ENCODE measurements at places on chromosomes 3 and 15.

DNA sequence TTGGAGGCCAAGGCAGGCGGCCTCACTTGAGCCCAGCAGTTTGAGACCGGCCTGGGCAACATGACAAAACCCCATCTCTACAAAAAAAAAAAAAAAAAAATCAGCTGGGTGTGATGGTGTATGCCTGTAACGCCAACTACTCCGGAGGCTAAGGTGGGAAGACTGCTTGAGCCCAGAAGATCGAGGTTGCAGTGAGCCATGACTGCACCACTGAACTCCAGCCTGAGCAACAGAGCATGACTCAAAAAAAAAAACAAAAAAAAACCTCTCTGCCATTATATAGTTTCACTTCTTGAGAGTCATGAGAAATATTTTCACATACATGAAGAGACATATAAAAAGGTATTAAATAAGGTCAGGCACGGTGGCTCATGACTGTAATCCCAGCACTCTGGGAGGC, 45.9 kb upstream of the CP start:
- DNase-seq, result no peak

GRCh38 chr3:126259411-126260391, 79.3 kb upstream of the ALDH1L1 start:
- DNase-seq, result peak; percentile 14

DNA sequence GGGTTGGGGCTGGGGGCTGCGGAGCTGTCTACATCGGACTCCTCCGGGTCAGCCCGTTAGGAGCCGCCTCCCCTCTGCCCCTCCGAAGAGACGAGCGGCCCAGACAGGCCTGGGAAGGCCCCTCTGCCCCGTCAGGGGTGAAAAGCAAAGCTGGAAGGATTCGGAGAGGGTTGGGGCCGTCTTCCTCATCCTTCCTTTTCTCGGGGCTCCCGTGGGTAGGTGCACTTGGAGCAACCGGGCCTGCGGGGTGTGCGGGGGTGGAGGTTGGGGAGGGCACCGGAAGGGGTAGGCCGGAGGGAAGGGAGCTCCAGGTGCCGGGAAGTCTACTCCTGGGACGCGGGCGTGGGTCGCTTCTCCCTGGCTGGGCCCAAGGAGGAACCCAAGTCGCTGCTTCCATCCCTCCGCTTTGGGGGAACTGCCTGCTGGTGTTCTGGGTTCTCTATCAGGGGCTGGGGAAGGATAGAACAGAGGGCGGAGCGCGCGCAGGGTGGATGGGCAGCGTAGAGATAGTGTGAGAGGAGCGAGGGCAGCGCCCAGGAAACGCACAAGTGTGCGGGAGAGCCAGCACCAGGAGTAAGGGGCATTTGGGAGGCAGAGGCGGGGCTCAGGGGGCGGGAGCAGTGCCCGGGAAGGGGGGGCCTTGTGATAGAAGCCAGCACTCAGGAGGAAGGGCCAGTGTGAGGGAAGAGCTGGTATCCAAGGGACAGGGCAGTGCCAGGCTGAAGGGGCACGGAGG, 590 bp downstream of the POLR2H start:
- DNase-seq, result peak; percentile 60

DNA sequence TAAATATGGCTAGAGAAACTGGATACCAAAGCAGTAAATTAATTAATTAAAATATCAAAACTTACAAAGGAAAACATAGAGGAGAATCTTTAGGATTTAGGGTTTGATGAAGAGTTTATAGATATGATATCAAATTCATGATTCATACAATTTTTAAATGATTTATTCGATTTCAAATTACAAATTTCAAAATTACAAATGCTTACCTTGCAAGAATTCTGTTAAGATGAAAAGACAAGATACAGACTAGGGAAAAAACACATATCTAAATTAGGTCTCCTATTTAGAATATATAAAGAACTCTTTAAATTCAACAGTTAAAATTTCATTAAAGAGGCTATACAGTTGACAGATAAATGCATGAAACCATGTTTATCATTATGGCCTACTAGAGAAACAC, 930.7 kb downstream of the ZPLD1 start:
- no peak for DNase-seq

- no peak for DNase-seq
Measured at GRCh38 chr3:72492240-72492639, 356.0 kb downstream of the SHQ1 start.

- no peak for DNase-seq
Measured at GRCh38 chr15:100055821-100056220, 286.0 kb downstream of the ADAMTS17 start.

GRCh38 chr3:79040091-79040490, 727.7 kb downstream of the ROBO1 start:
- no peak for DNase-seq

DNA sequence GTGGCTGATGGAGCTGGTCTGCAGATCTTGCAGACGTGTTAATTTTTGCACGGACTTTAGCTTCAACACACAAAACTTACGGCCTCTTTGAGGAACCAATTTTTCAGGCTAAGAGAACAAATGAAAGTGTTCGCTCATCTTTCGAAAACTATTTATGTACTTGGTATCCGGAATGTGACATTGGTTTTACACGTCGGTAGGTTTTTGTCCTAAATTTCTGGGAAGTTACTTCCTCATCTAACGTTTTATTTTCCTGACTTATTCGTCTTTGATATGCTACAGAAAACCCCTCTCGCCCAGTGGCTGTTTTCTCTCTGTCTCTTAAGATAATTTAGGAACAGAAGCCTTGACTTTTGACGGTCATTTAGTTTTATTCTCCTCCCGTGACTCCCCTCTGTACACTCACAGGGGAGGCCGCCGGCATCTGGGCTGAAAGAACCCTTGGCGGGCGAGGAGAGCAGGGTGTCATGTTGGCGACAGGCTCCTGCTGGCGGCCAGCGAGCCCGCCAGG, 834 bp upstream of the GREM1 start:
- no peak for DNase-seq

DNA sequence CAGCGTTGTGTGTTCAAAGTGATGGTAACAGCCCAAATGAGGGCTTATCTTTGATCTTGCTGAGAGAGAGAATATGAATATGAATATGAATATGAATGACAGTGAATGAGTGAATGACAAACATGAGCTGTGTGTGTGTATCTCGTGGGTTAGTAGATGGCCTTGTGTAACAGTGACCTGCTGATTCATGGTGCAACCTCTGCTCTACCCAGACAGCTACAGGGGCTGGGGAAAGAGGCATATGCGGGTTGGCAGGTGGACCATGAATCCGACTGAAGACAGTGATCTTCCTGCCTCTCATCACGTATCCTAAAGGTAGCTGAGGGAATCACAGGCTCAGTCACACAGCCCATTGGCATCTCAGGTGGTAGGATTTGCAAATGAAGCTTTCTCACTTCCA, 58.2 kb downstream of the CHDH start:
- DNase-seq, result no peak

DNA sequence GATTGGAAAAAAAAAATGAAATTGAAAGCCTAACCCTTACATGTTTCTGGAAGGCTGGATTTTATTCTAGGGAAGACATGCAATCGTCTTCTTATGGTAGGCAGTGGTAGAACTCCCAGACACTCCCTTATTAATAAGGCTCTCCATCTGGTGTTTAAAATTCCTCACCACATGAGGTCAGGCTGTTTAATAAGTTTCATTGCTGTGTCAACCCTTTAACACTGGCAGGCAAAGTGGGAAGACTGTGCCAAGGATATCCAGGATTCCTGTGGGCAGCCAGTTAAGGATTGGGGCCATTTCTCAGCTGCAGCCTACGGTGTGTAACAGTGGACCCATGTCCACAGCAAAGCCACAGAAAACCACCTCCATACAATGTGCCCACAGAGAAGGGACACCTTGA, 225.5 kb upstream of the CHRM5 start:
- DNase-seq, result no peak

DNA sequence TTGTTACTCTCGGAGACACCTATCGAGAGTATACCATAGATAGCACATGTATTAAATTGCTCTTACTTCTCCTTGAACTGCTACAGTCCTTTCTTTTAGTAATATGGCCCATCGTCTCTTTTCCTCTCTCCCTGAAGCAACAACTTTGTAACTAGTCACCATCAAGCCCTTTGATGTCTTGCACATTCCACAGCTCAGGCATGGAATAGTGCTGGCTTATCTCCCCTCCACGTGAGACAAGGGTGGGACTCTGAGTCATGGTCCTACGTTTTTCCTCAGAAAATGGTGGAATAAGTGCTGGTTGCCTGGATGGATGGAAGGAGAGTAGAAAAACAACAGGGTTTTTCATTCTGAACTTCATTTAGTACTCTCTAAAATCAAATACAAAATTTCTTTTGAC, 163.3 kb upstream of the MBNL1 start:
- DNase-seq, result no peak

GRCh38 chr3:136835813-136836510, 17.0 kb downstream of the SLC35G2 start:
- no peak for DNase-seq

DNA sequence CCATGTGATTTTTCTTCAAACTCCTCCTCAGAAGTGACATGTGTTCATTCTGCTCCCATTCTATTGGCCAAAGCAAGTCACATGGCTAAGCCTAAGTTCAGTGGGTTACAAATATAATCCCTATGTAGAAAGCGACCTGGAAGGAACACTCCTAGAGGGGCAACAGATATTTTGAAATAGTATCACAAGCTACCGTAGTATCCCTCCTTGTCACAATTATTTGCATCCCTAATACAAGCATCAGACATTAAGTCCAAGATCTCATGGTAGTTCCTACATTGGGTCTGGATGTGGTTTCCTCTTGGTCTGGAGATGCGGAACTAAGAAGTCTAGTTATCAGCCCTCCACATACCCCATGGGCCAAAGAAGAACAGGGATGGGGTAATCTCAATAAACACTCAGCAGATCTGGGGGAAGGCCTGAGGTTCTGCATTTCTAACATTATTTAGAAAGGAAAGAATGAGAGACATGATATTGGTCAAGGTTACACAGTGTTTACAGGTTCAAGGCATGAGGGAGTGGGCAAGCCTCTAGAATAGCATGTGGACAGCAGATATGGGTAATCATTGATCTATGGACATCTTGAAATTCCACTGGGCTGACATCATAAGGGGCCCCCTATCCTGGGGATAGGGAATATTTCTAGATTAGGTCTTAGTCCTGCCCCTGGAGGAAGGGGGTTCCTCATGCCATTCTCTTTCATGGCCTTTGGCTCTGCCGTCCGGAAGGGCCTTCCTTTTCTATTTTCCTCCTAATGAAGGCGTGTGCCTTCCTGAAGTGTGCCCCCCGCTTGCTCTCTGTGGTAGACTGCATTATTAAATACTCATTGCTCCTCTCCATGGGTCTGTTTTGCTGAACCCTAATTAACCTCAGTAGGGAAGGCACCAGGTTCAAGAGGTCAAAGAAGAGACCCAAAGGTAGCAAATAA, 17.8 kb upstream of the ABHD2 start:
- DNase-seq, result no peak

DNA sequence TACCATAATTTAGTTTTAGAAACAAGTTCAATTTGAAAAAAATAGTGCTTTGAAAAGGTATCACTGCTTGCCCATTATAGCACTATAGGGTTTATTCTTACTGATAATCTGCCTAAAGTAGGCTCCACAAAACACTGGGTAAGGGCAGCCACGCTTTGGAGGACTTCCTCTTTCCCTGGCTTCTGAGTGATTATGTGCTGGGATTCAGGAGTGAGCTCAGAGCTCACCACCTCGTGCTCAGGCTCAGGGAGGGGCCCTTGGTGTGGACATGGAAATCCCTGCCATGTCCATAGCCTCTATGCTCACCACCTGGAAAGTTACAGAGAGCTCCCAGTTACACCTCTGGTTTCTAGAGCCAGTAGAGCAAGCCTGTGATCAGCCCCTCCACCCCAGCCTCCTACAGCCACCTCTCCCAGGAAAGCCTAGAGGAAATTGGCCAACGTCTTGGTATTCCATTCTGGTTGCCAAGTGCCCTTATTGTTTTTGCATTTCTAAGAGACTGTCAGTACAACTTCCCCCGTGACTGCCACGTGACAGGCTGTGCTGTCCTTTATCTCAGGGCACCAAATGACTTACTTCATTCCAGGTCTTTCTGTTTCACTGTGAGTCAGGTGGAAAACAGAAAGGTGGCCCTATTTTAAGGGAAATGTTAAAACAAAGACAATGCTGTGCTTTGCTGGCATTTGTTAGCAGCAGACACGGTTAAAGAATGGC, 316.0 kb downstream of the RORA start:
- DNase-seq, result no peak

DNA sequence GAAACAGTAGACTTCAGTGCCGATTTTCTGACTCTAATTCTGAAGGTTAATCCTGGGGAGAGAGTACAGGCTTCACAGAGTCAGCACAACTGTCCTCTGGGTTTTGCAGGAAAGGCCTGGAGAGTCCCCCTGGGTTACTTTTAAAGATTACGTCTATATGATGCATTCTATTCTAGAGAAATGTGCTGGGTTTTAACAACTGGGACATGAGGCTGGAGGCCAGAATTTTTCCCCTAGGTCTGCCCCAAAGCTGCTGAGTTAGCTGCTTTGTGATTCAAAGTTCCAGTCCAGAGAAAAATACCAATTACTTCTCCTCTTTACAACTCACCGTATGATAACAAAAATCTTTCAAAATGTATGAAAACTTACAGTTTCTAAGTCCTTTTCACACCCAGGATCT, 240.7 kb upstream of the TPRG1 start:
- DNase-seq, result no peak

DNA sequence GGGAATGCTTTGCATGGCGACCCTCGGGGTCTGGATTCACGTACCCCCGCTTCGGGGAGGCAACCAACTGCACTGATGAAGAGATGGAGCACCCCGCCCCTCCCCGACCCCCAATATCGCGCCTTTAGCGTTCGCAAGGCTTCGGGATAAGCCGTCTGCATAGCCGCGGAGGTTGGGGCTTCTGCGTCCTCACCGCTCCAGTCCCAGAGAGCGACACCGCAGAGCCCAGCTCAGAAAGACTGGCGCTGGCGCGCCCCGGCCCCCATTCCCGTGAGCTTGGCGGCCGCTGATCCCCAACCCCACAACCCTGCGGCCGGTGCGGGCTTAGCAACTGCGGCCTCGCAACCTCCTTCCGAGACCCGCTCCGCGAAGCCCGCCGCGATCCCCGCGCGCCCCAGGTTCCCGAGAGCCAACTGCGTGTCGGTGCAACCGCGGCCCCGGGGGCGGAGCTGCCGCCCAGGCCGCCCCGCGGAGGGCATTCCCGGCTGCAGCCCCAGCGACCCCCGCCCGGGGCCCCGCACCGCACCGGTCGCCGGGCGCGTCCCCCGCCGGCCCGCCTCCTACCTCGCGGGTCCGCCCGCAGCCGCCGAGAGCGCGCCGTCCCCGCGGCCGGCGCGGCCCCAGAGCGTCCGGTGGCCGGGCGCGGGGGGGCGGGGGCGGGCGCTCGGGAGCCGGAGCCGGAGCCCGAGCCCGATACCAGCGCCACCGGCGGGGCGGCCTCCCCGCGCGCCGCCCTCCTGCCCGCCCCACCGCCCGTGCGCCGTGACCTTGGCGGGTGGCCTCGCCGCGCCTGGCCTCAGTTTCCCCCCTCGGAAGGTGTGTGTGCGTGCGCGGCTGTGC, 79.5 kb downstream of the IQSEC1 start:
- DNase-seq, result no peak

All from DND-41 (cell line).